ENCODE measurements at places on chromosomes 12 and 14.

- no peaks in the 10 kb centered on the region for H3K27me3 ChIP-seq
- ATAC-seq: no peak
- no peaks in the 10 kb centered on the region for H3K36me3 ChIP-seq
- no peak overlapping the region for H3K27ac ChIP-seq
- no peak overlapping the region for H3K4me3 ChIP-seq
Measured at GRCh38 chr14:43418324-43418723, 1088.8 kb downstream of the FSCB start.

DNA sequence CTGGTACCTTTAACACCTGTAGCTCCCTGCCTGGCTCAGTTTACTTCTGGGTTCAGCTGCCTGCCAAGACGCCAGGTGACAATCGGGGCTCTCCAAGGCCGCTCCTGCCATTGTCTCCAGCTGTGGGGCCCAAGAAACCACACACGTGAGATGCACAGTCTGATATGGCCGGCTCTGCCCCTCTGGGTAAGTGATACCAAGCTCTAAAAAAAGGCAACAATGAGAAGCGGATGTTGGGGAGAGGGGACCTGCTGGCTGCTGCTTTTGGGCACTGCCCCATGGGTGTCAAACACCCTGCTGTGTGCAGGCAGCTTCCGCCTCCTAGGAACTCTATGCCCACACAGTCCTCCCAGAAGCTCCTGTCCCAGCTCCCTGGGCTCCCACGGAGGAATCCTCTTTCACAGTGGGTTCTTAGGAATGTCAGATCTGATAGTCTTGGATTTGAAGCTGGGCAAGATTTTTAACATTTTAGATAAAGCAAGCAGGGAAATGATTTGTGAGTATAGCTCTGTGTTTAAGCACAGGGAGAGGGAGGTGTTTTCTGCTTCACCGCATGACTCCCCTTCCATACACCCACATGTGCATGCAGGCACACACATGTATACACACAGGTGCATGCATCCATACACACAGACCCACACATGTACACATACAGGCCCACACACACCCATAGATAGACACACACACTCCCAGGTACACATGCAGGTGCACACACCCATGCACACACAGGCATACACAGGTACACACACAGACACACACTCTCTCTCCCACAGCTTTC lies 1135.8 kb downstream of the BCL11B start:
- no peak overlapping the region for H3K4me3 ChIP-seq
- H3K4me1 ChIP-seq: no peaks in the 10 kb centered on the region
- no peaks in the 10 kb centered on the region for H3K27me3 ChIP-seq
- no peak overlapping the region for H3K27ac ChIP-seq

- ATAC-seq: no peak
- peaks cover 23% of the 10 kb centered on the region for H3K27me3 ChIP-seq
- H3K4me1 ChIP-seq: no peaks in the 10 kb centered on the region
- H3K36me3 ChIP-seq: no peaks in the 10 kb centered on the region
Measured at GRCh38 chr12:32907166-32907565, 10.6 kb upstream of the PKP2 start.

DNA sequence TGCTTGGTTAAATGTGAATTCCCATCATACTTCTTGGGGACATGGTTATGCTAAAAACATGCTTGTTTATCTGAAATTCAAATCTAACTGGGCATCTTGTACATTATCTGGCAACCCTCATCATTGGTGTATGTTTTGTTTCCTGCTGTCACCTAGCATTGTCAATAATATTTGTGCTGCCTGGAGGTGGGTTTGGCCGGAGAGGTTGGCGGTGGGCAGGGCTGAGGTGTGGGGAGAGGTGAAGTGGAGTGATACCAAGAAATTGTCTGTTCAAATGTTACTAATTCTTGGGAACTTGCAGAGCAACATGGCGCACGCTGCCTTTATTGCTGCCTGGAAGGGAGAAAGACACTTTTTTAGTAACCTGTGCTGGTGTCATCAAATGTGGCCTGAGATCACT lies 280.5 kb downstream of the VRK1 start:
- H3K4me3 ChIP-seq: no peak overlapping the region
- H3K27ac ChIP-seq: no peak overlapping the region
- H3K36me3 ChIP-seq: no peaks in the 10 kb centered on the region
- no peak for ATAC-seq
- peaks cover 9% of the 10 kb centered on the region for H3K4me1 ChIP-seq

DNA sequence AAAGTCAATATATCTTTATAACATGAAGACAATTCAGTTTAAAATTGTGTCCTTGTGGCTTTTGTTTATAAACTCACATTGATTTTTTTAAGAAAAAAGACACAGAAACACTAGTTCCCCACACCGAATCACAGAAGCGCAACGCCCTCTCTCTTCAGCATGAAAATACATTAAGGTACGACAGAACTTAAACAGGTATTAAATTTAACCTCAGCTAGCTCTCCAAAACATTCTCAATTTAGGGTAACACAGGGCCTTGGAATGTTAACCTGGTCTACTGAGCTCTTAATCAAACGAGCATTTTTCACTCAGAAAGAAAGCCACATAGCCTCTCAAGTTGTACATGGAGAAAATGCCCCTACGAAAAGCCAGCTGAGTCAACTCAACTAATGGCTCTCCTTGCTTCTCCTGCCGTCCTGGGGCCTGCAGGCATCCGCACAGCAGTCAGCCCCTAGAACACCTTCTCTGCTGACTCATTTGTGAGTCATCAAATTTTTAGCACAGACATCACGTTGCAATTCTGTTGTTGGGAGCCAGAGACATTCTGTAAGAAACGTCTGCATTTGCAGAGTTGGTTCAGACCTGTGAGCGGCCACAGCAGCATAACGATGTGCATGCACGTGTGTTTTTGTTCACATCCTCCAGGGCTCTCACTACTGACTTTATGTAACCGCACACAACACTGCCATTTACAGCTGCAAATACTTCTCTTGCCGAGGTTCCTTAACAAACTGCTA lies 141.6 kb downstream of the ITPR2 start:
- H3K4me3 ChIP-seq: no peak overlapping the region
- H3K27ac ChIP-seq: no peak overlapping the region
- peaks cover 6% of the 10 kb centered on the region for H3K4me1 ChIP-seq

DNA sequence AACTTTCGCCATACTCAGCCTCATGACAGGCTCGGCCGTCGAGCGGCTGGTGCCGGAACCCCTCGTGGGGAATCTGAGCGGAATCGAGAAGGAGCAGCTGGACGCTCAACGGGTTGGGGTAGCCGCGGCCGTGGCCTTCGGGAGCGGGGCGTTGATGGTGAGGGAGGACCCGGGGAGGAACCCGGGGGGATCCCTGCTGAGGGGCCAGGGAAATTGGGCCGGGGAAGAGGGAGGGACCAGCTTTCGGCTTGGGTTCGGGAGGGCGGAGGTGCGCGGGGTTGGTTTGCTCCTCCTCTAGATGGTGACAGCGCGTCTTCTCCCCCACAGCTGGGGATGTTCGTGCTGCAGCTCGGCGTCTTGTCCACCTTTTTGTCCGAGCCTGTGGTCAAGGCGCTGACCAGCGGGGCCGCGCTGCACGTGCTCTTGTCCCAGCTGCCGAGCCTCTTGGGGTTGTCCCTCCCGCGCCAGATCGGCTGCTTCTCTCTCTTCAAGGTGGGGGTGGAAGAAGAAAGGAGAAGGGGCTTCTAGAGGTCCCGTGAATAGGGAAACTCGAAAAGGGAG lies 9.8 kb downstream of the ARHGEF25 start:
- H3K4me1 ChIP-seq: peaks cover 43% of the 10 kb centered on the region
- H3K4me3 ChIP-seq: peak overlapping the region; percentile 73
- H3K27me3 ChIP-seq: peaks cover 98% of the 10 kb centered on the region
- peak overlapping the region; percentile 8 for H3K27ac ChIP-seq
- ATAC-seq: no peak
- no peaks in the 10 kb centered on the region for H3K36me3 ChIP-seq

DNA sequence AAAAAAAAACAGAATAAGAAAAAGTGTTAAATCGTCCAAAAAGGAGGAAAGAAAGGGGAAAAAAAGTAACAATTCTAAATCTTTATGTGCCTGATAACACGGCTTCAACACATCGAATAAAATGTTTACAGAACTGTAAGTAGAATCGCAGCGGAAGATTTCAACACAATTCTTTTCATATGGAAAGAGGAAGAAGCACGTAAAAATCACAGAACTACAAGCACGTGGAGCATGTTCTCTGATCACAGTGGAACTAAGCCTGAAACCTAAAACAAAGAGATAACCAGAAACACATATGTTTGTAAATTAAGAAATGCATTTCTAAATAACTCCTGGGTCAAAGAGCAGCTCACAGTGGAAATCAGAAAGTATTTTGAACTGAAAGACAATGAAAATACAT lies 8.7 kb downstream of the CLEC7A start:
- no peak overlapping the region for H3K4me3 ChIP-seq
- H3K4me1 ChIP-seq: peaks cover 7% of the 10 kb centered on the region
- no peak overlapping the region for H3K27ac ChIP-seq
- no peaks in the 10 kb centered on the region for H3K36me3 ChIP-seq

DNA sequence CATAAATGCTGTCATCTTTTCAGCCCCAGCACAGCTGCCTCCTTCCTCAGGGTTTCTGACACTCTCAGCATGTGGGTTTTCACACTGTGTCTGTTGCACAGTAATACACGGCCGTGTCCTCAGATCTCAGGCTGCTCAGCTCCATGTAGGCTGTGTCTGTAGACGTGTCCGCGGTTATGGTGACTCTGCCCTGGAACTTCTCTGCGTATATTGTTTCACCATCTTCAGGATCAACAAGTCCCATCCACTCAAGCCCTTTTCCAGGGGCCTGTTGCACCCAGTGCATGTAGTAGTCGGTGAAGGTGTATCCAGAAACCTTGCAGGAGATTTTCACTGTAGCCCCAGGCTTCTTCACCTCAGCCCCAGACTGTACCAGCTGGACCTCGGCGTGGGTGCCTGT lies 1210.6 kb downstream of the TMEM121 start:
- no peak overlapping the region for H3K4me3 ChIP-seq
- no peaks in the 10 kb centered on the region for H3K27me3 ChIP-seq
- no peaks in the 10 kb centered on the region for H3K36me3 ChIP-seq
- H3K4me1 ChIP-seq: no peaks in the 10 kb centered on the region
- ATAC-seq: no peak
- H3K27ac ChIP-seq: no peak overlapping the region

DNA sequence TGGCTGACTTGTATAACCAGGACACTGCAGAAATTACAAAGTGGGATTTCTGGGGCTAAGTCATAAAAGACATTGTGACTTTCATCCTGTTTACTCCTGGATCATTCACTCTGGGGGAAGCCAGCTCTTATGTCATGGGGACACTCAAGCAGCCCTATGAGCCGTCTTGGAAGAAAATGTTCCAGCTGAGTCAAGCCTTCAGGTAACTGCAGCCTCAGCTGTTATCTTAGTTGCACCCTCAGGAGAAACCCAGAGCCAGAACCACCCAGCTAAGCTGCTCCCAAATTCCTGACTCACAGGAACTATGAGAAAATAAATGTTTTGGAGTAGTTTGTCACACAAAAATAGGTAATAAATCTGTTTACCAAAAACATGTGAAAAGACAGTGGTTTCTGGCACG lies 43.1 kb upstream of the GXYLT1 start:
- H3K4me3 ChIP-seq: no peak overlapping the region
- peaks cover 24% of the 10 kb centered on the region for H3K4me1 ChIP-seq
- H3K27me3 ChIP-seq: no peaks in the 10 kb centered on the region
- no peak overlapping the region for H3K27ac ChIP-seq
- ATAC-seq: no peak

DNA sequence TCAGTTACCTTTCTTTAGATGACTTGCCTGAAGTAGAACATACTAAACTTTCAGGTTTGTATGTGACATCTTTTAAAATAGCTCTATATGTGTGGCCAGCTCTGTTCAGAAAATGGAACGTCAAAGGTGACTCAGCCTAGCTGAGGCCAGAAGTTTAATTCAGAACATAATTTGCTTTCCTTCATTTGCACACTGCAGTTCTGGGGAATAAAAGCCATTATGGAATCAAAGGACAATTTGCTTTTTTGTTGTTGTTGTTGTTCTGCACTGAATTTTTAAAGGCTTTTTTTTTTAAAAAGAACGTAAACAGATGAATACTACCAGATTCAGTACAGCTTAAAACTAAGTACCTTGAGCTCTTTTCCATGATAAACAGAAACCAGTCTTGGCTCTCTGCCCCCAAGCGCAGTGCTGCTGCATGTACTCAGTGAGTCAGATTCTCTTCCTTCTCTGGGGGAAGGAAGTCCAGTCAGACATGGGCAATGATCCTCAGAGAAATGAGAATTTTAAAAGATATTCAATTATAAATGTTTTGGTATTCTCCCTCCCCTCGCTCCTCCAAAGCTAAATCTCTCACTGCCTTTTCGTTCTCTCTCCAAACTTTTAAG lies 644.2 kb downstream of the NOVA1 start:
- H3K4me1 ChIP-seq: no peaks in the 10 kb centered on the region
- H3K27me3 ChIP-seq: no peaks in the 10 kb centered on the region
- no peak for ATAC-seq
- no peak overlapping the region for H3K4me3 ChIP-seq
- no peaks in the 10 kb centered on the region for H3K36me3 ChIP-seq
- no peak overlapping the region for H3K27ac ChIP-seq

DNA sequence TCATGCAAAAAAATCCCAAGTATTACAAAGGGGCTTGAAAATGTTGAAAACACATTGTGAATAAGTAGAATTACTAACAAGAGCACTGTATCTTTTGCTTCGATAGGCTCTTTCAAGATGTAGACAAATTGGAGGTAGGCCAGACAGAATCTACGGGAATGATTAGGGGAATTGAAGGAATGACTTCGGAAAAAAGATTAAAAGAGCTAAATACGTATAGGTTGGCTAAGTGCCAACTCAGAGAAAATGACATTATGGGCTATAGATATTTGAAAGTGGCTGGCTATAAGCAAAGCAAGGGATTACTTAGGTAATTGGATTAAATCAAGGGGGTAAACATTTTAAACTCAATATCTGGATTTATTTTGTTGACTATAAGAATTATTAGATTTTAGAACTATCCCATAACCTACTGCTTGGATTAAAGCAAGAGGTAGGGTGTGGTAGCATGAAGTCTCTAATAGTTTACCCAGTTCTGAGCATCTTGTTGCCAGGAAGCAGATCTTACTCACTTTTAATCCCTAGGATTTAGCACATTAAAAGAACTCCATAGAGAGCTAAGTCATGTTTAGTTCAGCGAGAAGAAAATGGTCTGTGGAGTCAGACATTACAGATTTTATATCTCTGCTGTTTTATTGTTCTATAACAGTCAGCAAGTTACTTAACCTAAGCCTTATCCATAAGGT lies 489.8 kb downstream of the DIO2 start:
- no peaks in the 10 kb centered on the region for H3K4me1 ChIP-seq
- ATAC-seq: no peak
- H3K27ac ChIP-seq: no peak overlapping the region
- H3K36me3 ChIP-seq: no peaks in the 10 kb centered on the region
- H3K27me3 ChIP-seq: no peaks in the 10 kb centered on the region

- no peak overlapping the region for H3K27ac ChIP-seq
- no peaks in the 10 kb centered on the region for H3K36me3 ChIP-seq
- no peak overlapping the region for H3K4me3 ChIP-seq
- ATAC-seq: no peak
Measured at GRCh38 chr14:23361763-23362162, 3.2 kb downstream of the EFS start.

- H3K4me1 ChIP-seq: peaks cover 60% of the 10 kb centered on the region
- no peaks in the 10 kb centered on the region for H3K27me3 ChIP-seq
- H3K27ac ChIP-seq: peak overlapping the region; percentile 91
Measured at GRCh38 chr14:68663385-68664076, 129.3 kb downstream of the ZFP36L1 start.

Data from stimulated activated memory B cell treated with anti-CD40 and anti-IgM and Interleukin-4, amounts not matched to agents 10 μg/mL and 1 μg/mL and 100 μg/mL, for 72 hours (primary cell).